ENCODE measurements at places on chromosomes 5 and 9. TPM values are rescaled to one million over a fixed set of nuclear protein-coding genes. Genes with fewer than 3 reads are reported as not detected.

PCDHA1 gene
- total RNA-seq: 0.03 TPM

SLC12A7 gene
- 16.4 TPM for total RNA-seq

ZNF483 gene
- 6.5 TPM for total RNA-seq

DRD1 gene
- not detected for total RNA-seq

OTP gene
- total RNA-seq: not detected

CBY3 gene
- total RNA-seq: not detected

ZBED3 gene
- 10.9 TPM for total RNA-seq

FOXI1 gene
- total RNA-seq: not detected

NMUR2 gene
- not detected for total RNA-seq

MGAT4B gene
- 128 TPM for total RNA-seq

FBP2 gene
- 0.14 TPM for total RNA-seq

IL9 gene
- total RNA-seq: not detected

ABLIM3 gene
- total RNA-seq: 1.1 TPM

RNF130 gene
- 67.9 TPM for total RNA-seq

BHMT2 gene
- not detected for total RNA-seq

SEMA5A gene
- 0.95 TPM for total RNA-seq

PCDHB15 gene
- total RNA-seq: not detected

GZMA gene
- not detected for total RNA-seq

UBAP2 gene
- 26.0 TPM for total RNA-seq

IFNA6 gene
- total RNA-seq: not detected

PCDHGB3 gene
- not detected for total RNA-seq

C8G gene
- not detected for total RNA-seq

FST gene
- not detected for total RNA-seq

TNC gene
- not detected for total RNA-seq

CER1 gene
- not detected for total RNA-seq
